ENCODE measurements at places on chromosomes 13 and 19. TPM values are rescaled to one million over a fixed set of nuclear protein-coding genes. Genes with fewer than 3 reads are reported as not detected.

DNA sequence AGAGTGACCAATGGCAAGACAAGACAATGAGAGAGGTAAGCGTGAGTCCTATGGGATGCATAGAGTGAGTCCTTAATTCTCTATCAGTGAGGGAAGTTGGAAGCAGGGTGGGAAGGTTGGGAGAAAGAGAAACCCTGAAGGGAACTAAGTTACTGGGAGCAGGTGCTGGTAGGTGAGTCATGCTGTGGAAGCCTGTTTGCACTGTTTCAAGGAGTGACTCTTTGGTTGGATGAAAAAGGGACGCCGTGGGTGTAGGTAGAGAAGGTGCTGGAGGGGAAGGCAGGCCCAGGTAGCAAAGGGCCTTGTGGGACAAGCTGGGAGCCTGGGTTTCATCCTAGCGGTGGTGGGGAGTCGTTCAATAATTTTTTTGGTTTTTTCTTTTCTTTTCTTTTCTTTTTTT is 21.9 kb downstream of the IGFL1 start:
- DNase-seq = no peak

DNA sequence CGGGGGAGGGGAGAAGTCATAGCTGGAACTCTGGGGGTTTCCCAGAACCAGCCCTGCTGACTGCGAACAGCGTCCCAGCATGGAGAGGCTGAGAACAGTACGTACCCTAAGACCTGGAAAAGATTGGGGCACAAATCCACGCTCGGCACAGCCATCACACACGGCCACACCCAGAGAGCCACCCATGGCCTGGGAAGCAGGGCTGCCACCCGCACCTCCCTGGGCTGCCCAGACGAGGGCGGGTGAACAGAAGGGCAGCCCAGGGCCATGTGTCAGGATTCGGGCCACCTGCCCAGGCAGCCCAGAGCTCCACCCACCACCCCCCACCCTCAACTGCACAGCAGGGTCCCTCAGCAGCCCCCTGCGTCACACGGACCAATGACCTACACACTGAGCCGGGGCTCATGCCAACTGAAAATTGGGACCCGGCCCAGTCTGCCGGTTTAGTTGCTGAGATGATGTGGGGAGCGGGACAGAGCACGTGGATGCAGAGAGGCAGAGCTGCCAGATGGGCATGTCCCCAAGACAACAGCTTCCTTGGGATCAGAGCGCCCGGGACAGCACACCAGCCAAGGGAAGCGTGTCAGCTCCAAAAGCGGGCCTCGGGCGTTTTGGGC is 8.5 kb downstream of the UBXN6 start:
- no peak for DNase-seq

The ZNF813 gene
- total RNA-seq = 11.7 TPM

GRCh38 chr19:9945319-9945966 is 9.1 kb upstream of the OLFM2 start:
- DNase-seq = peak; percentile 81

The PEG3 gene
- total RNA-seq = 324 TPM

The RAB3D gene
- total RNA-seq = 13.4 TPM

The TMPRSS9 gene
- 0.11 TPM for total RNA-seq

- DNase-seq = no peak
Measured at GRCh38 chr19:41159881-41160280, 33.1 kb upstream of the CYP2S1 start.

DNA sequence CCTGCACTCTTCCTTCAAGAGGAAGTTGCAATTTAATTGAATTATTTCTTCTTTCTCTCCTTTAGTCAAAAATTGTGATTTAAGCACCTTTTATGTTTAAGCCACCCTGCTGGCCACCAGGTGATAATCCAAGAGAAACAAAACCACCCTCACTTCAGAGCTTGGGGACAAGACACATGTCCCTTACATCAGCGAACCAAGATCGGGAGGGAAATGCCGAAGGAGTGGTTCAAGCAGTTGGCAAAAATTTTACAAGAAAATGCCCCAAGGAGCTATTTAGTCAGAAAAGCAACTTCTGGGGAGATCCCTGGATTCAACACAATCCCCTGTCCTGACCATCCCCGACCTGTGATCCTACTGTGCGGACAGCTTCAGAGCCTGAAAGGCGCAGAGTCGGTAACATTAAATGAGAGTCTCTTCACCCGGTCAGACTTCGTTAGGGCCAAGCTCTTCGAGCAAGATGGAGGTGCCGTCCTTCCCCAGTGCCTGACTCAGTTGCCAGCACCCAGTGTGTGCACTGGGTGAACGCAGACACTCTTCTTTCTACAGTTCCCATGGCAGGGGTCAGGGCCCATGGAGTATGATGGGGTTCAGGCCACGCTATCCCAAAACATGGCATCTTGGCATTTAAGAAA is 78.6 kb upstream of the TM9SF2 start:
- DNase-seq = no peak

Data from urinary bladder (tissue), 4 donors.